D341Med (cell line): ENCODE measurements at places on chromosomes 12 and 14.

DNA sequence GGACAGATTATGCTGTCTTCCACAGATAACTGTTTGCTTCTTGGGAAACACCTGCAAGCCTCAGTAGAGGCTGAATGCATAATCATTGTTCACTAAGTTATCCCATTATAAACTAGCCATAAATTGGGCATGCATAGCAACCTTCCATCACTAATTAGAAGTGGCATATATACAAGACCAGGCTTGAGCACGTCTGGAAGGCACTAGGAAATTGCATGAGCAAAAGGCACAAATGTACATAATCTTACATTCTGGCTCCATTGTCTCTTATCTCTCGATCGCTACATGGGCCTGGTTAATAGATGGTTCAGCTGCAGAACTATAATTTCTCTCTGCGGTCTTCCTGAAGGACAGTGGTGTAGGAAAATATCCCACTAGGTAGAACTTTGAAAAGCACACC lies 679.2 kb downstream of the RPL10L start:
- DNase-seq = no peak

DNA sequence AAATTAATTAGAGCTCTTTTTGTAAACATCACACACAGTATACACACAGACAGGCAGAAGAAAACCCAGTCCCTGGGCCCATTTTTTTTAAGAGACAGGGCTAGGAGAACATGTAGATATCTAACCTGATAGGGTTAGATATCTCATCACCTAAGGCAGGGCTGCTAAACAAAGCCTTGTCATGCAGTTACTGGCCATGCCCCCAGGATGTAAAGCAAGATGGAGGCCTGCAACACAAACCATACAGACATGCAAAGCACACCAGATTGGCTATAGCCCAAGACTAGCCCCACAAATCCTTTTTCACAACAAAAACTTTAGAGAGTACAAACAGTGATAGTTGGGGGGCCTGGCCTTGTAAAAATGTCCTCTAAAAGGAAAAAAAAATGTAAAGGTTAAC lies 20.5 kb downstream of the CLEC2A start:
- no peak for DNase-seq

DNA sequence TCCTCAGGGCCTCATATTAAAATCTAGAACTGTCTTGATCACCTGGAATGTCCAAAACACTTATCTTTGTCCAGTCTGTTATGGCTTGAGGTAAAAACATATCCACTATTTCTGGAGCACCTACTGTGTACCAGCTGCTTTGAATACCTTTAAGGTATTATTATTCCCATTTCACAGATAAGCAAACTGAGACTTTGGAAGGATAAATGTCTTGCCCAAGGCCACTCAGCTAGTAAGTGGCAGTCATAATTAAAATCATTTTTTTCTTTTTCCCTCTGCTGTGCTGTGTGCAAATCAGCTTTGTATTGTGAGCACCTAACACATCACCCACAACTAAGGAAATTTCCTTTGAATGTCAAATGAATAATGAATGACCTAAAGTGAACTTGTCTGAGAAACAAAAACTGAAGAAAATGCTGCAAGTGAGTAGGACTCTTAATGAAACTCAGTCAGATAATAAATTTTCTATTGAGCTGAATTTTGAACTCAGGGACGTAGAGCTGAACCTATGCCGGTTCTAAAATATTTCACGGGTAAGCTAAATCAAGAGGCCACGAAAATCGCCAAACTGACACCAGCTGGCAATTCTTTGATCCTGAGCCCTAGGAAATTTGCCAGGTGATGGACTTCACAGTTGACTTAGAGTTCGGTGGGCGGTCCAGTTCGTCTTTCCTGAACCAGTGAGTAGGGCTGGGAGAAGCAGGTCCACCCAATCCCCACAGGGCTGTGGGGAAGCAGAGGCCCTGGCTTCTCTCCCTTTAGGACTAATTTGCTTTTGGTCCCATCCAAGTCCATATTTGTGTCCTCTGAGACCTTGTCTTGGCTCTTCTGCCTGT lies 159.7 kb upstream of the PWP1 start:
- DNase-seq = no peak

DNA sequence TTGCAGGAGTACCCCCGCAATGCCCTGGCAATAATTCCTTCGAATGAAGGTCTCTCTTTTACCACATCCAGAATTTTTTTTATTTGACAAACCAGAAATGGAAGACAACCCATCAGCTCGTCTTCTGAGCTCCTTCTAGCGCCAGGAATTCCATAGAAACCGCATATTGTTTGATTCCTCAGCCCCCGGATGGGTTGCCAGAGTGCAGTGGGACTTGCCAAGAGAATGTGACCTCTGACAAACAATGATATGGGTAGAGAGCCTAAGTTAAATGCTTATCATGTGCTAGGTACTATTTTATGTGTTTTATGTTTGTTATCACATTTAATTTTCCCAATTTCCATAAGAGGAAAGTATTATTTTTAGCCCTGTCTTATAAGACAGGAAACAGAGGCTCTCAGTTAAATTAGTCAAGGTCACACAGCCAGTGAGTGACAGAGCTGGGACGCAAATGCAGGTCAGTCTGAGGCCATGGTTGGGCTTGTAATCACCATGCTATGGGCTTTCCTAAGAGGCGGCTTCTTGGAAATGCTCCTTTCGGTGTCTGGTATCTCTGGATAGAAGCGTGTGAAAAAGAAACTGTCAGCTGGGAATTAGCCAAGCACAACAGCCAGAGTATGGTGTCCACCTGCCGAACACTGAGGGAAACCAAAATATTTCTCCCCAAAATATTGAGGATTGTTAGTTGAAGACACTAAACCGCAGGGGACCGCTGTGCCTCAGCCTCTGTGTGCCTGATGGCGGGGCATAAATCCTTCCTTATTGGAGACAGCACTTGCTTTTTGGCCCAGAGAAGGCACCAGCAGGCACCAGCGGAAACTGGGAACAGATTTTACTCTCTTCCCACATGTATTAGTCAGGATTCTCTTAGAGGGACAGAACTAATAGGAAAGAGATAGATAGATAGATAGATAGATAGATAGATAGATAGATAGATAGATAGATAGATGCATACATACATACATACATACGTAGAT lies 29.4 kb upstream of the ETFBKMT start:
- no peak for DNase-seq

DNA sequence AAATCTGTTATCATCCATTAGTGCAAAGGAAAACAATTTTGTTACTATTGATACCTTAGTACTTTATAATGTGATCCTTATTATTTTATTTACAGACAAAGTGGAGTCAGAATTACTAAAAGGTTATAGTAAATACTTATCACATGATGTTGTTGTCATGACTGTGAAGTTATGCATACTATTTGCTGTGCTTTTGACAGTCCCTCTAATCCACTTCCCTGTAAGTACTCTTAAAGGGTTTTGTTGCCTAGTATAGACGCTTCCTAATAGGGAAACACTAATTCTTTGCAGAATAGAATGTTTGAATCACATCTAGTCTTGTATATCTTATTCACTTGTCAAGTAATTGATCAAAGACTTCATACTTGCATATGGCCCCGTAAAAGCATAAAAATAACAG lies 69.4 kb downstream of the SLC38A6 start:
- DNase-seq = no peak

DNA sequence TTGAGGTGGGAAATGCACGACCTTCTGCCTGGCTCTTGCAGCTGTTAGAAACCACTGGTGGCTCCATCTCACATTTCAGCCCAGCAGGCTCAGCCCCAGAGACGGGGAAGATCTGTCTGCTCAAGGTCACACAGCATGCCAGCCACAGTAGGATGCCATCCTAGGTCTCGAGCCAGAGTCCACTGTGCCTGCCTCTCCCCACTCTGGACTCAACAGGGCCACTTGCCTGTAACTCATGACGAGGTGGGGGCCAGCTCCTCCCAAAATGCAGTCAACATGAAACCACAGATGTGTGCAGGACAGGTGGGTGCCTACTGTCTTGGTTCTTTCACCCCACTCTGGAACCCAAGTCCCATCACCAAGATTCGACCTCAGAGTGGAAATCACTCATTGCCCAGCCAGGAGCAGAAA lies 23.2 kb downstream of the BCL11B start:
- DNase-seq = no peak

DNA sequence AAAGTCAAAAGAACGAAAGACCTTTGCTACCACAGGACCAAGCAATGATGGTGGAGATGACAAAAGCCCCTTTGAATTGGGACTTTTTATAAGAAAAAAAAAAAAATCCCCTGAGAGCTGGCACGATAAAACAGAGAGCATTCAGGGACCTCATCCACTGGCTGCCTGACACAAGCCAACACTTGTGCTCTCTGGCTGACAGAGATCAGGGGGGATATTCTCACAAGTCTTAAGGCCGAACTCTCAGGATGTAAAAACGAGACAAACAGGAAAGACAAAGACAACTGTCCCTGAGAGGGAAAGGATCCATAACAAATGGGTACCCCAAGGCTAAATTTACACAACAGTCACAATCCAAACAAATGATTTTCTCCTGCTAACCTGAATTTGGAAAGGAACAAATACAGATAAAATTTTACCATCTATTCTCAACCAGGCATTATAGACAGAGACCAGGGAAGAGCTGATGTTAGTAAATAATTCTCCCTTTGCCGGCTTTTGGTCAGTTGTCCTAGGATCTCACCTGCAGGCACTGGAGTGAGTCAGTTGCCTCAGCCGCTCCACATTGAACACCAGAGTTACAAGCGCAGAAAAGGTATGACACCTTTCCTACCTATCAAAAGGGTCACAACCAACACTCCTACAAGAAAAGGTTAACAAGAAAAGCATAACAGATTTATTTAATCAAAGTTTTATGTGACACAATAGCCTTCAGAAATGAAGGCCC lies 37.9 kb upstream of the GARIN6 start:
- no peak for DNase-seq

GRCh38 chr14:51211149-51211548 lies 28.9 kb upstream of the TMX1 start:
- DNase-seq = no peak

DNA sequence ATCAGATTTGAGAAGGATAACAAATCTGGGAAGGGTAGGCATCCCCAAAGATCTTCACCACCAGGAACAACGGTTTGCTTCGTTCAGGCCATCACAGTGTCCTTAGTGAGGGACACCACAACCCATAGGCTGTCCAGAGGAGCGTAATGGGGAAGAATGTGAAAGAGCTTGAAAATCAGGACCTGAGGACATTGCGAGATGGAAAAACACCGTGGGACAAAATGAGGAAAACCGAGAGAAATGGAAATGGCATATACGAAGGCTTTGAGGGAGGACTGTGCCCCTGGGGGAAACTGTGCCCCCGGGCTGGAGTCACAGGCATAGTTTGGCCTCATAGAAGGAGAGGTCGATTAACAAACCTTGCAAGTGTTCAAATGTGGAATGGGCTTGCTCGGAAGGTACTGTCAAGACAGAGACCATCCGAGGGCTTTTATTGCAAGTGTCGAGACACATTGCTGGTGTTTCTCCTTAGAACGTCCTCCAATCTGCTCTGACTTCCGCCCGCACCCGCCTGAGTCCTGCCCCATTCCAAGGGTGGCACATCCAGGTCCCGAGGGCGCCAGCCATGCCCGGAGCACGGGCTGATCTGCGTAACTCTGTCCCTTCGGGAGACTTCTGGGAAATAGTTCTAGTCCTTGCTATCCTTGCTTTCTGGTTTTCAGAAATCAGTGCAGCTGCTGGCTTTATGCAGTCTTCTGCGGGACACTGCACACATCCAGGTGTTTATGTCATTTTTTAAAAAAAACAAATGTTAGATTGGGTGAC lies 885 bp upstream of the PALS1 start:
- peak; percentile 65 for DNase-seq

DNA sequence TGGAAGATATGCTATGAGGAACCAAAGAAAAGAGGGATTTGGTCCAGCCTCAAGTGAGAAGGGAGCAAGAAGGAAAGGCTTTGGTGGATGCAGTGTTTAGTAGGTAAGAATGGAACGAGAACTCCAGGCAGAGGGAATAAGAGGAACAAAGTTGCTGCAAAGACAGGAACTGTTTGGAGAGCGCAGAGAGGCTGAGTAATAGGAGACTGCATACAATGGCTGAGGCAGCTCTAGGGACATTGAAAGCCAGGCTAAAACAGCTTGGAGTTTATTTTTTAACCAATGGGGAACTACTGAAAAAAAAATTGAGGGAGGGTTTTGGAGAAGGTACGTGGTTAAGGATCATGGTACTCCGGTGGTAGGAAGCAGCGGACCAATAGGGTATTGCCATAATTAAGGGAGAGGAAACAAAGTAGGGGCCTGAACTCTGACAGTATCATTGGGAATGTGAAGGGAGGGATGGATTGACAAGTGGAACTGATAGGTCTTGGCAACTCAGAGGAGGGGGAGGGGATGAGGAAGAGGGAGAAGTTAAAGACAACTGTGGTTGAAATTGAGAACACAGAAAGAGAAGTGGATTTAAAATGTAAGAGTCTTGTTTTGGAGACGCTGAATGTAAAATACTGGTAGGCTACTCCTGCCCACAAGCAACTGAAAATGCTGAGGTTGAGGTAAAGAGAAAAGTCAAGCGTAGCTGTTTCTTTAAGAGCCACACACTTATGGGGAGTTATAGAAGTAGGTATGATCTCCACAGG lies 4.8 kb downstream of the ASCL4 start:
- DNase-seq = no peak

GRCh38 chr12:57753756-57754337 lies 1.1 kb upstream of the MARCHF9 start:
- no peak for DNase-seq

DNA sequence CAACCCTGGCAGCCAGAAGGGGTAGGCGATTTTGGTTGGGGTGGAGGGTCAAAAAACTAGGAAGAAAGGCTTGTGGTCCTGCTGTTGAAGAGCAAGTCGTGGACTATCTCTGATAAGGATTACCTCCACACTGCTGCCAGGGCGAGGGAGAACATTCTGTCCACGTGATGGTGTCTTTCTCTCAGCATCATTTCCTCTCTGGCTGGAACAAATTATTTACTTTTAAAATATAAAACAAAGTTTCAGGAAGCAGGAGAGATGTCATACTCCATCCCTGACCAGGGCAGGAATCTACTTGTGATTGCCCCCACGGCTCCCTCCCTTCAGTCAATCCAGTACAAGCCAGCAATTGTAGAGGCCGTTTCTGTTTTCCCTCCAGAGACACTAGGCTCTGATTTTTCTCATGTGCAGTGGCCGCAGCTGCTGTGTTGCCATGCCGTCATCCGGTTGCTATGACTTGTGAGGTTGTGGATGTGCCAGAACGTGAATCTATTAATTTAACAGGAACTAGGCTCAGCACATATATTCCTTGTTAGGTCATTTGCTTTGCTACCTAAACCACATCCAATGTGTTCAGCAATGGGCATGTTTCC lies 61.5 kb upstream of the PTGR2 start:
- DNase-seq = no peak

DNA sequence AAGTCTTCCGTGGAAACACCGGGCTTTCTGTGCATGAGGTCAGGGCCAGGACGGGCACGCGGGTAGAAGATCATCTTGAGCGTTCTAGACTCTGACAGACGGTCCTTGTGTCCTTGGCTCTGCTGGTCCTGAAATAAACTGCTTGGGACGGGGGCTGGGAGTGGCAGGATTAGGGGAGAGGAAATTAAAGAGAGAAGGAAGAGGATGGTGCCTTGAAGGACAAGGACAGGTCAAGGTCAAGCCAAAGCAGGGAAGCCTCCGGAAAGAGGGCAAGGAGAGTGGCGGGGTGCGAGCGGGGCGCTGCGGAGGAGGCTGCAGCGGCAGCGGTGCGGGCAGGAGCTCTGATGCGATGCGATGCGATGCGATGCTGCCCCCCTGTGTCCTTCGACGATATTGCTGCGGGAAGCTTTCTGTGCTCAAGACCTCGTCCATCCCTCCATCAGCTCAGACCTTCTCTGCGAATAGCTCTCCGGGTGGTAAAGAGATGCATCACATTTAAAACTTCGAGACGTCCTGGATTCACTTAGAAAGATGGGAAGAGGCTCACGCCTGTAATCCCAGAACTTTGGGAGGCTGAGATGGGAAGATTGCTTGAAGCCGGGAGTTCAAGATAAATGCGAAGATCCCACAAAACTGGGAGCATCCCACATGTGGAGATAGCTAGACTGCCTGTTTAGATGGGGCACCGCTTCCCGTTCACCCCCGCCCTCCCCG lies 110.1 kb upstream of the TMEM132D start:
- DNase-seq = peak; percentile 90
